ENCODE measurements at places on chromosomes 12 and 14.
A peak's percentile ranks its signal among the peaks of the same experiment; 100 is the strongest.

GRCh38 chr14:65565948-65566347 is 153.4 kb downstream of the FUT8 start:
- DNase-seq, result no peak

GRCh38 chr12:57096099-57096572 is 7.2 kb downstream of the NAB2 start:
- peak; percentile 16 for DNase-seq

GRCh38 chr14:69652942-69653684 is 41.7 kb downstream of the SUSD6 start:
- DNase-seq, result no peak

DNA sequence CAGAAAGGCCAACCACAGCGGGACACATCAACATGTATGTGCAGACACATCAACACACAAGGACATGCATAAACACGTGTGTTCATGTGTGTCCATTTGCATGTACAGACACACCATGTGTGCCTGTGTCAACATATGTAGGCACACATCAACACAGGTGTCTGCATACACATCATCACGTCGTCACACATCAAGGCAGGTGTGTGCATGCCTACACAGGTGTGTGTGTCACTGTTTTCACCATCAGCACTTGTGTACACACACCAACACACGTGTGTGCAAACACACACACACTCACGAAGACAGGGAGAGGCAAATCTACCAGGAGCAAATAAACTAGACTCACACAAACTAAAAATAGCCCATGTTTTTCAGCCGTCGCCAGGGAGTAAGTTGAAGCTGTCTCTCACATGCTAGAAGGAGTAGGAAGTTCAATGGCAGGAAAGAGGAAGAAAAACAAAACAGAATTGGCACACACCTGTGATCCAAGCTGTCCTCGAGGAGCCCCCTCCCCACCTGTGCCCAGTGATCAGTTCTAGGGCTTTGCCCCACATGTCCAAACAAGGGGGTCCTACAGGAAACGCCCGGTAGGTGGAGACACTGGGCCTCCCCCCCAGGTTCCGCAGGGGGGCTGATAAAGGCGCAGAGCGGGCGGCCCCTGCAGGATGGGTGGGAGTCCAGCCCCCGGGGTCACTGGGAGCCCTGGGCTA is 7.4 kb downstream of the SCARB1 start:
- no peak for DNase-seq

- peak; percentile 60 for DNase-seq
Measured at GRCh38 chr12:2722806-2723205, 72.0 kb upstream of the FKBP4 start.

DNA sequence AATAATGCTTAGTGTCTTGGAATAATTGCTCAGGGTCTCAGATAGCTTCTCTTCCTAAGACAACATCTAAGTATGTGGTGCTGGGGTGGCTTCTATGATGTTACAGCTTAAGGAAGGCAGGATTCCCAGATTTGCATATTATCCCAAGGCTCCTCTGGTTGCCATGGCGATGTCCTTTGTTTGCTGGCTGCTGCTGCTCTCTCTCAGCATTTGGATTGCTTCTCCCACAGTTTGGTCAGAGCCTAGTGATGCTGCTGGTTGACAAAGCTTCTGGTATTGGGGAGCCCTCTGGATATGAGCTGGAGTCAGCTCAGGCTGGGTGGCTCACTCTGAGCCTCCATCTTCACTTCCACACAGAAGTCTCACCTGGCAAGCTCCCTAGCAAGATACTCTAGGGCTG is 56.4 kb upstream of the FBXO33 start:
- no peak for DNase-seq

DNA sequence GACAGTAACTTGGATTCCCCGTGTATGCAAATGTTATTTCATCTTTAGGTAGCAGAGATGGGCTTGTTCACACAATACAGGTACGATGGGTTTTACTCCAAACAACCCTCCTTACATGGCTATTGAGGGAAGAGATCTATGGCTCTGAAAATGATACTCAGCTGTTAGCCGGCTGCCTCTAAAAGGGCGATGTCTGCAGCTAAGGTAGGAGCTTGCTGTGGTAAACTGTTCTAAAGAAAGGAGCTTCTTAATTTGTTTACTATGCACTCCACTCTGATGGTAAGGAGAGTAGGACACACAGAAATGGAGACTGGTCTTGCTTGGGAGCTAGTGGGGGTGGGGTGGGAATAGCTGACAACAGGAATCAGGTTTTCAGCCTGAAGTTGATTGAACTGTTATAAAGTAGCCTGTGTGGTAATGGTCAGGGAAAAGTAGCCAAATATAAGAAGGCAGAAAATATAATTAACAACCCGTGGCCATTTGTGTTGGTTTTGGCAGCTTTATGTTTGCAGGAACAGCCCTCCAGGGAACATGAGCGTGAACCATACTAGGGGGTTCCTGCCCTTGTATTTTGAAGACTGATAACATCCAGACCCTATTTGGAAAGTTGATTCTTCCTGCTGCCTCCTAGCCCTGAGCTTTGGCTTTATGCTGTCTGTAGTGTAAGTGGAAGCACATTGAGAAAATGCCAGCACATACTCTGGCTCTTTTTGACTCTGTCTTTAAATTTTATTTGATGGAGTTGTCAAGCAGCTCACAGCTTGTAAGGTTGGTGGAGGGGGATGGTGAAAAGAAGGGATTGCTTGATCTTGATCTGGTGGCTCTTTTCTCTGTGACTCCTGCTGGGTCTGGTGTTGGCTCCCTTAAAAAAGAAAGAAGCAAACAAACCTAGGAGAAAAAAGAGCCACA is 929.8 kb downstream of the DIO2 start:
- DNase-seq, result peak; percentile 89

DNA sequence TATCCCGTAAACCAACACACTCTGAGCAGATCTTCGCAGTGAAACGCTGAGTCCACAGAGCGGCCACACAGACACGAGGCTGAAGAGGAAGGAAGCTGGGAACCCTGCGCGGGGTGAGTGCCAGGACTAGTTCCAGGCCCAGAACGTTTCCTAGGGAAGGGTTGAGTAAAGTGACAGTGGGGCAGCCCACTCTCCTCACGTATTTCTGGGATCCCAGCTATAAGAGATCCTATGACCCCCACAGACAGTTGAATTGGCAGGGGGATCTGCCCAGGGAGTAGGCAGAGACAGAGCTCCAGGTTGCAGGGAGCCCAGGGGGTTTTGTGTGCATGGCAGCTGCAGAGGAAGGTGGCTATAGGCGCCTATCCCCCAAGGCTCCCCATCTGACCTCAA is 51.1 kb downstream of the GTF2A1 start:
- DNase-seq, result no peak

DNA sequence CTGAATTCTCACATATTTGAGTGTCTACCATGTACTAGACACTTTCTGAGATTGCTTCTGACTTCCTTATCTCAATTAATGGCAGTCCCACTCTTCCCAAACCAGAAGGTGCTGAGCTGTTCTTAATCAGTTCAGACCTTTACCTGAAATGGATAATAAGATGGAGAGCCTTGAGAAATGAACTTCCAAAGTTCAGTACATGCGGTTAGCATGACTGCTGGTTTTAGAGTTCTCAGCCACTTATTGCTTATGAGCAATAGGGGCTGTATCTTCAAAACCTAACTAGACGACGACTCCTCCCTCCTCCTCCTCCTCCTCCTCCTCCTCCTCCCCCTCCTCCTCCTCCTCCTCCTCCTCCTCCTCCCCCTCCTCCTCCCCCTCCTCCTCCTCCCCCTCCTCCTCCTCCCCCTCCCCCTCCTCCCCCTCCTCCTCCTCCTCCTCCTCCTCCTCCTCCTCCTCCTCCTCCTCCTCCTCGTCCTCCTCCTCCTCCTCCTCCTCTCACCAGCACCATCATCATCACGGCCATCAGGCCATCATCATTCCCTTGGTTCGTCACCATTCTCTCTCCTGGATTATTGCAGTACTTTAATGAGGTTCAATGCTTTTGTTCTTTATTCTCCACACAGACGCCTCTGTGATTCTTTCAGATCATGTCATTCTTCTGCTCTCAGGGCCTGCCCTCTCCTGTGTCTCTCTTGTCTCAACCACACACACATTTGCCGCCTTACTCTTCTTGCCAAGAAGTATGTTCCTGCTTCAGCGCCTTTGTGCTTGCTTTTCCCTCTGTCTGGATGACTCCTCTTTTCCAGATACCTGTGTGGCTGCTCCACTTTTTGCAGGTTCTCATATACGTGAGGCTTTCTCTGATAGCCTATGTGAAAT is 2.7 kb downstream of the PCNX1 start:
- DNase-seq, result no peak

GRCh38 chr12:46839964-46840363 is 14.2 kb upstream of the SLC38A4 start:
- no peak for DNase-seq

DNA sequence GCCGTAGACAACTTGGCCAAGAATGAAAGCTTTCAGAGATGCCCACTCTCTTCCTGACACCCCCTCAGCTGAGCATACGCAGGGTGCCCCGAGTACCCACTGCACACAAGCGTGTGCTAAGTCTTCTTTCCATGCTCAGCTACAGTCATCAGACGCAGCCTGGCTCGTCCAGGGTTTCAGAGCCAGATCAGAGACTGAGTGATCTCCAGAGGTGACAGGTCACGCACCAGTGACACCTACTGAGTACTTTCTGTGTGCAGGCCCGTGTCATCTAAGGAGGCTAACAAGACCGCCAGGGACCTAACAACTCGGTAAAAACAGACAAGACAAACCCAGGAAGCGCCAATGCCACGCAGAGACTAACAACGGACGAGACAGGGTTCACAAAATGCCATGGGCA is 25.1 kb downstream of the STX2 start:
- DNase-seq, result no peak

All from DMS79 treated with DMSO at 0.1 percent for 48 hours (cell line).